SJSA1 (cell line): ENCODE measurements at places on chromosomes 16 and 17.

GRCh38 chr16:75413951-75414350 lies 19.4 kb downstream of the CFDP1 start:
- peaks cover 35% of the 10 kb centered on the region for H3K4me1 ChIP-seq
- no peak overlapping the region for H3K27ac ChIP-seq
- no peak for DNase-seq
- H3K27me3 ChIP-seq: no peaks in the 10 kb centered on the region
- no peak overlapping the region for H3K4me3 ChIP-seq

GRCh38 chr17:81142301-81143199 lies 22.8 kb upstream of the PVALEF start:
- no peaks in the 10 kb centered on the region for H3K36me3 ChIP-seq
- H3K27me3 ChIP-seq: peaks cover 2% of the 10 kb centered on the region; the same call in 1 of the 2 replicates
- peak; percentile 75 for DNase-seq
- no peak overlapping the region for H3K27ac ChIP-seq
- H3K4me3 ChIP-seq: no peak overlapping the region

GRCh38 chr16:68289621-68290329 lies 21.0 kb downstream of the SLC7A6OS start:
- H3K4me3 ChIP-seq: no peak overlapping the region
- peaks cover 36% of the 10 kb centered on the region for H3K4me1 ChIP-seq
- H3K36me3 ChIP-seq: peaks cover 87% of the 10 kb centered on the region

DNA sequence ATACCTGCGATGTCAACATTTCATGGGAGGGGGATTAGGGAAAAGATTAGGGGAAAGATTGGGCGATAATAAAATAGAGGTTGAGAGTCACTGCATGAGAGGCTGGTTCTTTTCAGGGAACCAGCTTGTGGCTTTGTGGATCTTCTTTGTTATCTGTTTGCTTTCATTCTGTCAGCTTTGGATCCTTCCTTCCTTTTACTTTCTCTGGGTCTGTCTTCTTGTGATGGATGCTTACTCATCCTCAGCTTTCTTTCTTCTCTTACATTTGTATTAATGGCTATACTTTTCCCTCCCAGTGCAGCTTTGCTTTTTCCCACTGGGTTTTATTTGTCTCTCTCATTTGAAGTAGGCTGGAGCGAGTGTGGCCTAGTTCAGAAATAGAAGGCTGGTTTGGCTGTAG lies 47.1 kb downstream of the RPTOR start:
- no peak overlapping the region for H3K27ac ChIP-seq
- H3K4me1 ChIP-seq: no peaks in the 10 kb centered on the region
- no peaks in the 10 kb centered on the region for H3K27me3 ChIP-seq
- DNase-seq: no peak

GRCh38 chr17:81878294-81878693 lies 7.2 kb upstream of the ARHGDIA start:
- no peaks in the 10 kb centered on the region for H3K4me1 ChIP-seq
- no peak for DNase-seq
- H3K27ac ChIP-seq: no peak overlapping the region
- H3K36me3 ChIP-seq: peaks cover 59% of the 10 kb centered on the region
- H3K27me3 ChIP-seq: no peaks in the 10 kb centered on the region

GRCh38 chr17:69175262-69175624 lies 33.5 kb upstream of the ABCA6 start:
- no peak for DNase-seq
- no peaks in the 10 kb centered on the region for H3K27me3 ChIP-seq
- H3K36me3 ChIP-seq: no peaks in the 10 kb centered on the region

DNA sequence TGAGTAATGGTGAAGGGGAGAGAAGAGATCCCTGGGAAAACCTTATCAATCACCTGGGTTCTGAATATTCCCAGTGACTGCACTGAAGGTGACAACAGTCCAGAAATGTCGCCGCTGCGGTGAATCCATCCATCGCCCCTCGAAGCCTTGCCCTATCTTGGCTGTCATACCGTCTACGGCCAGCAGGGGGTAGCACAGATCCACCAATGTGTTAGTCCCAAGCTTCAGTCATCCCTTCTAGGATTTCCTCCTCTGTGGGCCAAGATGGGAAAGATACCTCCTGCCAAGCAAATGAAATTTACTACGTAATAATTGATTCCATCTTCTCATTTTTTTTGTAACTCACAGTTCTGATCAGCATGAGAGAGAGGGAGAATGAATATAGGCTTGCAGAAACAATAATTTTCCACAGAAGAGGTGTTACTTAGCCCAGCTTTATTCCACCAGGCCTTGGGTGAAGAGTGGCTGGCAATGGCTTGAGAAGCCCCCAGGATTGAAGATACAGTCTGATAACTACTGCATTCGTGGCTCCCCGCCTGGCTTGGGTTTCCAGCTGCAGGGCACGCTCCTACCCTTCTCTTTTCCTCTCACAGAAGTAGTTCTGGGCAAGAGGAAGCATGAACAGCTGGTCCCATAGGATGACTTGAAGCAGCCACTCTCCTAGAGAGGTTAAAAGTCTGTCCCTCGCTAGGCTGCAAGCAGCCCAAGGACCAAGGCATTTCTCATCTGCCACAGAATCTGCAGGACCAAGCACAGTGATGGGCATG lies 2.6 kb upstream of the FMNL1 start:
- peaks cover 12% of the 10 kb centered on the region for H3K4me1 ChIP-seq
- H3K4me3 ChIP-seq: no peak overlapping the region
- peaks cover 38% of the 10 kb centered on the region for H3K27me3 ChIP-seq
- no peaks in the 10 kb centered on the region for H3K36me3 ChIP-seq
- DNase-seq: peak; percentile 87

DNA sequence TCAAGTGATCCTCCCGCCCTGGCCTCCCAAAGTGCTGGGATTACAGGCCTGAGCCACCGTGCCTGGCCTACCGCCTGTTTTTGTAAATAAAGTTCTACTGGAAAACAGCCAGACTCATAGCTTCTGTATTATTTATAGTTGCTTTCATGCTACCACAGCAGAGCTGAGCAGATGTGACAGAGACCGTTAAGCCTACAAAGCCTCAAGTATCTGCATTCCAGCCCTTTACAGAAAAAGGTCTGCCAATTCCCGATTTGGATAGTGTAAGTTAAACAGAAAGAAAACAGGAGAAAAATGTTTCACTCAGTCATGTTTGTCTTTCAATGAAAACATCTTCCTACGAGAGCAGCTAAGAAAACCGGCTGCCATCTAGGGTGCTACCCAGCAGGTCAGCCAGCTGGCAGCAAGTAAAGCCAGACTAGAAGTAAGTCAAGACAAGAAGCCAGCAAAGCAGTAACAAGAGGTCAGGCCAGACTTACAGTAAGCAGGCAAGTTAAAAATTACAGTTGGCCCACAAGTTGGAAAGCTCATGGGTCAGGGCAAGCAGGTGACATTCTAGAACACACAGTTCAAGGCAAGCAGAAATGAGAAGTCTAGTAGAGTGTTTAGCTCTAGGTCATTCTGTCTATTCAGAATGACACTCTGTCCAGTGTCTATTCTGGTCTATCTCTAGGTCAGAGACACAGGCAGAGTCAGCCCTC lies 17.7 kb downstream of the NCBP3 start:
- H3K27me3 ChIP-seq: no peaks in the 10 kb centered on the region
- no peak for DNase-seq
- H3K27ac ChIP-seq: no peak overlapping the region
- peaks cover 73% of the 10 kb centered on the region for H3K36me3 ChIP-seq

- no peak overlapping the region for H3K4me3 ChIP-seq
- peak overlapping the region; percentile 88 for H3K27ac ChIP-seq
- peaks cover 17% of the 10 kb centered on the region for H3K36me3 ChIP-seq
- no peaks in the 10 kb centered on the region for H3K27me3 ChIP-seq
- H3K4me1 ChIP-seq: peaks cover 34% of the 10 kb centered on the region
- peak; percentile 81 for DNase-seq
Observed at GRCh38 chr17:28807925-28808634, 34.5 kb downstream of the FAM222B start.

- H3K36me3 ChIP-seq: no peaks in the 10 kb centered on the region
- H3K4me1 ChIP-seq: no peaks in the 10 kb centered on the region
Observed at GRCh38 chr16:59060207-59060606, 326.1 kb upstream of the GOT2 start.

DNA sequence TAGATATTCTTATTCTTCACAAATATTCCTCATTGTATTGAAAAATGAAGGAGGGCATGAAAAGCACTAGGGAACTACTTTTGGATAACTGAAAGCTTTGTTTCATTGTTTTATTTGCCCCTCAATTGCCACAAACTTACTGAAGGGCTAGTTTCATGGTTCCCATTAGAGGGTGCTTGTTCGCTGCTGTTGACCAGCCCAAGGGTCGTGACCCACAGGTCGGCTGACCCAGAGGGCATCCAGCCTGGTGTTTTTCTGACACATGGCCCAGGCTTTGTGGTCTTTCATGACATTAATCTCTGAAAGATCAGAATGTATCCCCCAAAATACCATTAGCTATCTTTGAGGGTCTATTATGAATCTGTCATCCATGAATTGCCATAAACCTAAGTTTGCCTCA lies 30.0 kb downstream of the DGKE start:
- DNase-seq: no peak
- peaks cover 5% of the 10 kb centered on the region; the same call in 1 of the 2 replicates for H3K4me1 ChIP-seq
- no peaks in the 10 kb centered on the region for H3K27me3 ChIP-seq
- H3K4me3 ChIP-seq: no peak overlapping the region

- peaks cover 13% of the 10 kb centered on the region for H3K4me1 ChIP-seq
- H3K36me3 ChIP-seq: peaks cover 20% of the 10 kb centered on the region
- H3K4me3 ChIP-seq: no peak overlapping the region
- peak; percentile 71 for DNase-seq
- no peak overlapping the region for H3K27ac ChIP-seq
Observed at GRCh38 chr16:70770626-70771552, 30.1 kb downstream of the VAC14 start.

DNA sequence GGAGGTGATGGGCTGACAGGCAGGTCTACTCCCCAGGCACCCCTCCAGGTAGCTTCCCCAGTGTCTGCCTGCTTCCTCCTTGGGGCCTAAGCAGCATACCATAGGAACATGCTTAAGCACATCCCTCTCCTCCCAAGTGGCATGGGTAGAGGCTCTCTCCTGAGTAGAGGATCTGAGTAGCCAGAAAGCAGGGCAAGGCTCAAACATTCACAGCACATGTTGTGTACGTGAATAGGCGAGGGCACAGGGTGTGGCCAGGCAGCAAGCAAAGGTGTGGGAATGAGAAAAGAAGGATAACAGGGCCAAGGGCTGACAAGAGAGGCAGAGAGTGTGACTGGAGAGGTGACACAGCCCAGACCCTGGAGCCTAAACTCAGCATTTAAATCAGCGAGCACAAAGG lies 29.7 kb upstream of the GFOD2 start:
- H3K27ac ChIP-seq: no peak overlapping the region
- no peaks in the 10 kb centered on the region for H3K4me1 ChIP-seq
- peaks cover 8% of the 10 kb centered on the region for H3K36me3 ChIP-seq

DNA sequence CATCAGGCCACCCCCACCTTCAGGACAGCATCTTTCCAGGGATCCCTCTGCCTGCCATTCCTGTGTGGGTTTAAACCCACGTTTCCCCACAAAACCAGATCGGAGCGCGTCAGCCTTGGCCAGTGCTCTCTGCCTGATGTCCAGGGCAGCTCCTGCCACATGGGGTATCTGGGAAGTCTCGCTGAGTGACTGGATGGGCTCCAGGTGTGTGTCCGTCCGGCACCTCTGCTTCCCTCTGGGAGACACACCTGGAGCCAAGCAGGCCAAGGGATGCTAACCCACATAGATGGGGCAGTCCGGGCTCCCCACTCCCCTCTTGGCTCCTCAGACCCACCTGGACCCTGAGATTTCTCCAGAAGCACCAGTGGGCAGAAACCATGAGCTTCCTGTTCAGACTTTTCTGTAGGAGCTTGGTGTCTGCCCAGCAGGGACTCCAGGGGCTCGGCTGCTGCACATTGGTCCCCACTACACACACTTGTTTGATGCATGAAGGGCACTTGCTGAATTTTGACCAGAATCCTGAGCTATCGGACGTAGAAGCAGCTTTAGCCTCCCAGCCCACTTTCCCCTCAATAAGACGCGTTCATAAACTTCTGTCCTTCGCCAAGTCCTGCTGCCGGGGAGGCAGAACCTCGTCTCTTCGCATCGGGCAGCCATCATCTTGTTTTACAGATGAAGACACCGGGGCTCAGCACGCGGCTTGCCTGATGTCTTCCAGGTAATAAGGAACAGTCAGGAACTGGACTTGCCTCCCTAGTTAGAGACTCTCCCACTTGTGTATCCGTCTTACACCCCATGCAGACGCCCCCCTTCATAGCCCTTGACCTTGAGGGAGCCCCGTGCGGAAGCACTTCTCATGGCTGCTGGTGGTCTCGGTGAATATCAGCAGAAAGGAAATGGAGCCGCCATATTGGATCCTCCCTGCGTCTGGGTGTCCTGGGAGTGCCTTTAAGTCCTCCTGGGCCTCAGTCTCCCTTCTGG lies 91.6 kb upstream of the ZNF469 start:
- no peaks in the 10 kb centered on the region for H3K27me3 ChIP-seq
- peaks cover 13% of the 10 kb centered on the region; the same call in 1 of the 2 replicates for H3K4me1 ChIP-seq
- H3K4me3 ChIP-seq: no peak overlapping the region
- no peaks in the 10 kb centered on the region for H3K36me3 ChIP-seq
- no peak for DNase-seq
- H3K27ac ChIP-seq: no peak overlapping the region

DNA sequence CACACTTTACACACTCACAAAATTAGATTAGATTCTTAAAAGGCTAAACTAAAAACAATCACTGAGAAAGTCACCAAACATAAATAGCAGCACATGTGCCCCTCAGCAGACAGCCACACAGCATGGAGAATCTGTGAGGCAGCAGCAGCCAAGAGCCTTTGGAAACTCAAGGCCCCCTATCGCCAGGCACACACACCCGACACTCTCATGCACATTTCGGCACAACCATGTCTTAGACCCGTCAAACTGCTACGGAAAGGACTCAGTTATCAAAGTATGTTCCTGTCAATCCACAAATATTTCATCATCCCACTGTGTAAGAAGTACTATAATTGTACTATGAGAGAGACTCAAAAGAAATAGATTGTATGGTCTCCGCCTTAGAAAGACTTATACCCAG lies 20.9 kb downstream of the UBE2O start:
- H3K4me3 ChIP-seq: no peak overlapping the region
- DNase-seq: no peak
- H3K27me3 ChIP-seq: no peaks in the 10 kb centered on the region
- no peak overlapping the region; the same call in 1 of the 2 replicates for H3K27ac ChIP-seq

- H3K27ac ChIP-seq: no peak overlapping the region
- peaks cover 16% of the 10 kb centered on the region for H3K4me1 ChIP-seq
- no peak for DNase-seq
- no peaks in the 10 kb centered on the region for H3K36me3 ChIP-seq
- H3K4me3 ChIP-seq: no peak overlapping the region
Observed at GRCh38 chr17:81154961-81155360, 10.3 kb upstream of the PVALEF start.

DNA sequence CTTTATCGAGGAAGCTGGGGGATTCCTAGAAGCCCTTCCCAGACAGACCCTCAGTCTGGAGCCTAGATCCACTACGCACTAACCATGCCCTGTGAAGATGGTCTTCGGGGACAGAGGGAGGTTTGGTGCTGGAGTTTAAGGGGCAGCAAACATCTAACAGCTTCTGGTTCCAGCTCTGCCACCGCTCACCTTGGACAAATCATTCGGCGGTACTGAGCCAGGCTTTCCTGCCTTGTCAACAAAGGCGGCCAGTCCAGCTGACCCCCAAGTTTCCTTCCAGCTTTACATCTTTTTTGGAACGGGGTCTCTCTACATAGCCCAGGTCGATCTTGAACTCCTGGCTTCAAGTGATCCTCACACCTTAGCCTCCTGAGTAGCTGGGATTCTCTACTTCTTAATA lies 369 bp upstream of the GJD3 start:
- no peak overlapping the region for H3K4me3 ChIP-seq
- H3K4me1 ChIP-seq: peaks cover 18% of the 10 kb centered on the region
- H3K27me3 ChIP-seq: no peaks in the 10 kb centered on the region
- DNase-seq: no peak
- H3K27ac ChIP-seq: no peak overlapping the region
- no peaks in the 10 kb centered on the region; the same call in 1 of the 2 replicates for H3K36me3 ChIP-seq
